ENCODE measurements at places on chromosomes 7 and 10.

DNA sequence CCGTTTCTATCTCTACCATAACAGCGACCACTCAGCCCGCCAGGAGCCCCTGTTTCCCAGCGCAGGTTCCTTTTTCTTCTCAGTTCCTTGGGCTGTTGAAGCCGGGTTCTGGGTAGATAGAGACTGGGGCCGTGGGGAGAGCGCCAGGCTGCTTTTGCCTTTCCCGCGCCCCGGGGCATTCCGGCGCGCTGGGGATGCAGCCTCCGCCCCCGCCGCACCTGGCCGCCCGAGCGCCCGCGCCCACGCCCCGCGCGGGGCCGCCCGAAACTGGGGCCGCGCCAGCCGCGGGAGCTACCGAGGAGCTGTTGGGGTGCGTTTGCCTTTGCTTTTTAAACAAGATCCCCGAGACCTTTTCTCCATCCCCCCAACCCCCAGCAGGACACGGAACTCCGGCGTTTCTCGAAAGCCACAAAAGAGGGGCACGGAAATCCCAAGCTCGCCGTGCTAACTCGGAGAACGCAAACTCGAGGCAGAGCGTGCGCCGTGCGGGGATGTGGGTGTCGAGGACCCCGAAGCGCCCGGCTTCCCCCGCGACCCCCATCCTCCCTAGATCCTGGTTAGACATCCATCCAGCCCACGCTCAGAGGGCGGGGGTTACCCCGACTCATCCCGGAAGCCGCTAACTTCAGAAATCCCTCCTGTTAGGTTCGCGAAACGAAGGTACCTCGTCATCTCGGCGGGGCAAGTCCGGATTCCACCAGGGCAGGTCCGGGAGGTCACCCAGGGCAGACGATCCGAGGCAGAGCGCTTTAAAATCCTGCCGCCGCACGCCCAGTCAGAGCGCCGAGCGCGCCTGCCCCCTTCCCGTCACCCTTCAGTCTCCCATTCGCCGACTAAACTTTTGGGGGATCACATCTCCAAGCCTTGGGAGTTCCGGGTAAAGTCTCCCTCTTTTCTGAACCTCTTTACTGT is 1.0 kb downstream of the GRM8 start:
- no peak for DNase-seq

DNA sequence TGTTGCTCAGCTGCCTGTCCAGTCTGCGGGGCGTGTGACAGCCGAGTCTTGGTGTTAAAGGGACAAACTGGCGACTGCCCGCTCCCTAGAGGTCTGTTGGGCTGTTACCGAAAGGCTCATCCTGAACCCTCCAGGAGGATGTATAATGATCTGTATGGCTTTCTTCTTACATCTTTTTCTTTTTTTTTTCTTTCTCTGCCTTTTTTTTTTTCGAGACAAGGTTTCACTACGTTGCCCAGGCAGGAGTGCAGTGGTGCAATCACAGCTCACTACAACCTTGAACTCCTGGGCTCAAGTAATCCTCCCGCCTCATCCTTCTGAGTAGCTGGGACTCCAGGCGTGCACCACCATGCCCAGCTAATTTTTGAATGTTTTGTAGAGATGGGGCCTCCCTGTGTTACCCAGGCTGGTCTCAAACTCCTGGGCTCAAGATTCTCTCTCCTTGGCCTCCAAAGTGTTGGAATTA is 857 bp downstream of the INTS15 start:
- DNase-seq: no peak

DNA sequence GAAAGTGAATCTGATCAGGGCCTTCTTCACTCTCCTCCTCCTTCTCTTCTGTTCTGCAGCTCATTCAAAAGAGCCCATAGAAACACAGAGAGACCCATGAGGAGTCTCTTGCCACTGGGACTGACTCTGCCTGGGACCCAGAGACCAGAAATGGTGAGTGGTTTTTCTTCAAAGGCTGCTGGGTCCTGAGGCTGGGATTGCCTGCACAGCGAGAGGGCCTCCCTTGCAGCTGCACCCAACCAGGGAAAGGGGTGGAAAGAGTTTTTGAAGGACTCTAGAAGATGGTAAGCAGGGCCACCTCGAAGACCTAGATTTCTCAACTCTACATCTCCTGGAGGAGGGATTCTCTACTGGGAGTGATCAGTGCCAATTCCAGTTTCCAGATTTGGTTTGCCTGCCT is 15.5 kb upstream of the HOXA13 start:
- no peak for DNase-seq

DNA sequence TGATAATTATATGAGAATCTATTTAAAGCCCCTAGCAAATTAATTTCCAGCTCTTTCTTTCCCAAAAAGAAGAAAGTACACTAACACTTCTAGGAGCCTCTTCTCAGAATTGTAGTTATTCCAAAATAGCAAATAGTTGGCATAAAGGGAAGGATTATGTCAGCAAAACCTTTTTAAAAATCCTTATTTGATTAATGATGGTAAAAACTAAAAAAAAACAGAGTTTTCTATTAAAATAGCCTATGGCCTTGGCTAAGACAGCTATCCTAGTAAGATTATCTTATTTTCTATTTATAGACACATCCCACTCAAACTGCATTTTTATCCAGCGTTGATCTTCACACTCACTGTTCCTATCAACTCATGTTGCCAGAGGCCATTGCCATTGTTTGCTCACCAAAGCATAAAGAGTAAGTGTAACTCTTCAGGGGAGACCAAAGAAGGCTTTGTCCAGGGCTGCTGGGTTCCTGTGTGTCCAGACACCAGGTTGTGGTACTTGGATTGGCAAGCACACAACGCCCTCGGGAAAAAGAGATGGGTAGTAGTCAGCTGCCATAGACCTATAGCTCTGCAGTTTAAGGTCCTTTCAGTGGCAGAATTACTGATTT is 31.5 kb downstream of the ACTA2 start:
- DNase-seq: no peak

- no peak for DNase-seq
Measured at GRCh38 chr10:63140077-63140476, 6.9 kb downstream of the NRBF2 start.

DNA sequence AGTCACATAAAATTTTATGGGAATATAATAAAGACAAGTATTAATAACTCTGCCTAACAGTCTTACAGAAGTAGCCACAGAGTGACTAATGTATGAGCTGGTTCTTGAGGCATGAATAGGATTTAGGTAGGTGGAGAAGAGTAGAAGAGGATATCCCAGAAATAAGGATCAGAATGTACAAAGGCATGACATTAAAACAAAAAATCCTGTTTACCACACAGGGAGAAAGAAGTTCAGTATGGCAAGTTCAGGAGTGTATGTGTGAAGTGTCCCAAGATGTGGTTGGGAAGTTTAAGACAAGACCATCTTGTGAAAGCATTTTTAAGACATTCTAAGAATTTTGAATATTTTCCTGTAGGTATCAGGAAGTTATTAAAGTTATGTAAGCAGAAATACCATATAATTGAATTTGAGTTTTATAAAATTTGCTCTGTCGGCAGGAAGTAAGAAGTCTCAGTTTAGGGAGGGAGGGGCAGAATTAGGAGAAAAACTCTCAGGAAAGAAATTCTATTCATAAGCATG is 64.7 kb upstream of the CAV2 start:
- DNase-seq: no peak

DNA sequence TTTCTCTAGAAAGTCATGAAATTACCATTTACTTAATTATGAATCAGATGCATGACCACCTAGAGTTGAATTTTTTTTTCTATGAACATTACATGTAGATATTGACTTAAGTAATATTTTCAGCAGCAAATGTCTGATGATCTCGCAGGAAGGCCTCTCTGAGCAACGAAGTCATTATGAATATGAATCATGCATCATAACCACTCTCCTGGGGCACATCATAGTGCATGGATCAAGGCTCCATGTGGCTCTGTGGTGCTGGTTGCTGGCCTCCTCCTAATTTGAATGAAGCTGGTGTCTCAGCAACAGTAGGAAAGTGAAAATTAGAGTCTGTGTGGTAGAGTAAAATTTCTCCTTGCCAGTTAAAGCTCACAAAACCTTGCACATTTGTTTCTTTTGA is 121.4 kb upstream of the INHBA start:
- DNase-seq: no peak

GRCh38 chr7:112072541-112073245 is 133.5 kb downstream of the DOCK4 start:
- no peak for DNase-seq

DNA sequence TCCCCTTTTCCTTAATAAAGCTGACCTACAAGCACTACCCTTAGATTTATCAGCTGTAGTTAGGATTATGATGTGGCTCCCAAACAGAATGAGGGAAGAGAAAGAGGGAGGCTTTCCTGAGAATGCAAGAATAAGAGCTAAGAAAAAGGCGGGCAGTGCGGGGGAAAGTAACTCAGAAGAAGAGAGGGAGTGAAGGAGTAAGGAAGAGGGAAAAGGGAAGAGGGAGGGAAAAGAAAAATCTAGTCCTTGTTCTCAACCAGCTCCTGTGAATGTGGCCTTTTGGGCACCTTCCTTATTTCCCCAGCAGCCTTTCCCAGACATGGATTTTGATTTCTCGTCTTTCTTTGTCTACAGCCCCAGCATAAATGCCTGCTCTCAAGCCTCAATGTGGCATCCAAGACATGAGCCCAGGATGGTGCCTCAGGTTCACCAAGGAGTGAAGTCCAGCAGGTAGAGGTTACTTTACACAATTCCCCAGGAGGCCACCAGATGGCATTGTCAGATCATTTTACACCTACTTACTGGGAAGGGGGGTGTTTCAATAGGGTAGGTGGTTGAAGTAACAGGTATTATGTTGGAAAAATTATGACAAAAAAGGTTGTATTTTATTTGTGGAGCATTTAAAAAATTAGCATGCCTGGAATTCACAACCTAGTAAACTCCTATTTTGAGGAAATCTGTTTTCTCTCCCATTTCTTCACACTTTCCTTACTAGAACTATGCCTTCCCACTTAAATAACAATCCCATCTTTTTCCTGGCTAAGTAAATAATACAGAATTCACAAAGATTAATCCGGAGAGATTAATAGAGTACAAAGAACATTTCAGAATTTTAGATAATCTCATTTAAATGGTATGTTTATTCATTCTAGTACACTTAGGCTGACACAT is 106.5 kb downstream of the HTR7 start:
- no peak for DNase-seq

- DNase-seq: no peak
Measured at GRCh38 chr10:99123851-99124250, 111.8 kb downstream of the HPSE2 start.

- no peak for DNase-seq
Measured at GRCh38 chr7:128036226-128036940, 5.1 kb upstream of the LRRC4 start.

GRCh38 chr7:2640482-2640830 is 8.7 kb downstream of the TTYH3 start:
- no peak for DNase-seq

DNA sequence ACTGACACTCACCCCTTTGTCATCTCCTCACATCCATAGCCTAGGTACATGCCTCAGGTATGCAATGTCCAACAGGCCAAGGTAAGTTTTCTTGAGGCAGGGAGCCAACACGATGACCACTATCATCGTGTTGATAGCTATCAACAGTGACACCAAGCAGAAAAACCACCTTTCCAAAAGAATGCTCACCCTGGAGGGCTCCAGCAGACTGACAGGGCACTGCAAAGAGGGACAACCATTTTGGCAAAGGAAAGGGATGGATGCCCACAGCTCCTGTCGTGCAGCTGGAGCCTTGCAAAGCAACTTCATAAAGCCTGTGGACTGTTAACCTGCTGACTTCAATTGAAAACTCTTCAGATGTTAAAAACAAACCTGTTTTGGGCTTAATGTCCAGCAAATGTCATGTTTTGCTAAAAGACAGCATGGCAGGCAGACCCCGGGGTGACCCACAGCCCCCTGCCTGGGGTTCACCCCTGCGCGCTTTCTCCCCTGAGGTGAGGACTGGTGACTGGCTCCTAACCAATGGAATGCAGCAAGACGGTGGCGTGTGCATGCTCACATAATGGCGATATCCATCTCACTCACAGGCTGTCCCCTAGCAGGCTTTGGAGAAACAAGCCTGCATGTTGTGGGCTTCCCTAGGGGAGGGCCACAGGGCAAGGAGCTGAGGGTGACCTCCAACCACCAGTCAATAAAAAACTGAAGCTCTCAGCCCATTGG is 293.8 kb downstream of the TCERG1L start:
- DNase-seq: no peak

- DNase-seq: no peak
Measured at GRCh38 chr7:143367972-143368371, 5.5 kb upstream of the FAM131B start.

GRCh38 chr10:64773357-64773756 is 1252.2 kb downstream of the REEP3 start:
- no peak for DNase-seq

DNA sequence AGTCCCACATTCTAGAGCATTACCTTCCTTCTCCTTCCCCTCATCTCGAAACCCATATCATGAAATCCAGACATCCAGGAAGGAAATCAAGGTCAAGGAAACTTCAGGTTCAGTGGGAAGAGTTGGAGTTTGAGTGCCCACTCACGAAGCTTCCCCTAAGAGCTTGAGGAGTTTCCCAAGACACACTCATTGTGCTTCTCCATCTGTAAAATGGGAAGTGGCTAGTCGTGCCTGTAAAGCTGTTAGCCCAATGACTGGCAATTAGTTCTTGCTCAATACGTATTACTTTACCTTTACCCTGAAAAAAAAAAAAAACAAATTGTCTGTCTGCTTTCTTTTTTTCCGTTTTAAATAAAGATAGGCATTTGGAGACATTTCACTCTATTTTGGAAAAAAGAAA is 42.3 kb downstream of the GPAM start:
- no peak for DNase-seq

GRCh38 chr7:121337398-121337797 is 8.6 kb downstream of the WNT16 start:
- no peak for DNase-seq

DNA sequence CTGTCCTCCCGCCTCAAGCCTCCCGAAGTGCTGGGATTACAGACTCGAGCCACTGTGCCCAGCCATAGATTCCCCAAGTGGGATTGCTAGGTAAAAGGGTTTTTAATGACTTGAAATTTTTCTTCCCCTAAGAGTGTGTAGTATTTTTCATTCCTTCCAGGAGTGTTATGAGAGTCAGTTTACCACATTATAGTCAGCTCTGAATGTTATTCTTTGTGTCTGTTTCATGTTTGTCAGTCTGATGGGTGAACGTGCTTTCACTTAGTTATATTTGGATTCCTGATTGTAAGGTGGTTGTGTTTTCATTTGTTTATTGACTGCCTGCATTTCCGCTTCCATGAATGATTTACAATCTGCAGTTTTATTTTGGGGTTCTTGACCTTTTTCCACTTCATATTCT is 6.3 kb downstream of the ZNF212 start:
- no peak for DNase-seq

GRCh38 chr10:69434169-69434568 is 17.1 kb upstream of the TSPAN15 start:
- no peak for DNase-seq

GRCh38 chr10:31515116-31515515 is 196.1 kb downstream of the ZEB1 start:
- no peak for DNase-seq

GRCh38 chr10:129841590-129841989 is 122.5 kb downstream of the EBF3 start:
- DNase-seq: no peak

Data from stimulated activated CD8-positive, alpha-beta memory T cell treated with anti-CD3 and anti-CD28 coated beads, Interleukin-7, amount 100 ng/mL, for 1 hour (primary cell).